ENCODE measurements at places on chromosomes 1 and 21.

DNA sequence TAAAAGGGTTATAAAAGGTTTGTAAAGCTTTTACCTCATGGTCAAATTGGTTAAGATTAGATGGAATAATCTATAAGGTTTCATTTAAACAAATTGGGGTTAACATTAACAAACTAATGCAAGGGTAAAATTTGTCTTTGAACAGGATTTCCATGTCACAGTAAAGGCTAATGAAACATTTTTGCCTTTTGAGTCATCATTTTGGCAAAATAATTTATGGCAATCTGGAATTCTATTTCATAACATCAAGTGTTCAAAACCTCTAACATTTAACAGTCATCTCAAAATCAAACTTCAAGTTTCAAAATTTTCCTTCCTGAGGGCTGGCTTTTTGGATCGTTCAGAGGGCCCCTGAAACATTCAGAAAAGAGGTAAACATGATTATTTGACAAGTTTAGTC lies 6.6 kb upstream of the CD46 start:
- DNase-seq, result no peak

- DNase-seq, result no peak
These were observed 86.7 kb downstream of the MAN1A2 start for GRCh38 chr1:117453958-117454357.

DNA sequence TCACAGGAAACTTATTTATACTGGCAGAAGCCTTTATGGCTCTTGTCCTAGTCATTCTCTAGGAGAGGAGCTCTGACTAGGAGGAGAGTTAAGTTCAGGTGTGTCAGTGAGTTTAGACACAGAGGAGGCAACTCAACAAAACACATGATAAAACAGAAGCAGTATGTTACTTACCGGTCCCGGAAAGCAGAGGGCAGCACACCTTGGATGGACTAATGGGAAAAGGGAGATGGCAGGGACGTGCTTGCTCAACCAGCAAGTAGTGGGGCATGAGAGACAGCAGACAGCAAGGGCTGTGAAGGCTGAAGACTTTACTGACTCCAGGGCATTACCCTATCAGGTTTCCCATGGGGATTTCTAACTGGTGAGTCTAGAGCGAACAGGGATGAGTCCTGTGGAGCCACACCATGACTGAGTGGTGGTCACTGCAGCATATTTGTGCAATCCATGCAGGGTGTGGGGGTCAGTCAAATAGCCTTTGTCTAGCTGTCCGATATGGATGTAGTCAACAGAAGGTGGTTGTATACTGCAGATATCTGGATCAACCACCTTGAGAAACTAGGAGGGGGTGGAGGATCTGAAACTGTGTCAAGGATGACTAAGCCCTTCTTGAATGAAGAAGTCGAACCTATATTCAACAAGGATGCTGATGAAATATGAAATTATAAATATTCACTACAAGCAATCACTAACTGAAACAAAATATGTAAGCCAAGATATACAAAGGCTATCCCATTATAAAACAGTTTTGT lies 596.3 kb upstream of the CHRM3 start:
- DNase-seq, result no peak

DNA sequence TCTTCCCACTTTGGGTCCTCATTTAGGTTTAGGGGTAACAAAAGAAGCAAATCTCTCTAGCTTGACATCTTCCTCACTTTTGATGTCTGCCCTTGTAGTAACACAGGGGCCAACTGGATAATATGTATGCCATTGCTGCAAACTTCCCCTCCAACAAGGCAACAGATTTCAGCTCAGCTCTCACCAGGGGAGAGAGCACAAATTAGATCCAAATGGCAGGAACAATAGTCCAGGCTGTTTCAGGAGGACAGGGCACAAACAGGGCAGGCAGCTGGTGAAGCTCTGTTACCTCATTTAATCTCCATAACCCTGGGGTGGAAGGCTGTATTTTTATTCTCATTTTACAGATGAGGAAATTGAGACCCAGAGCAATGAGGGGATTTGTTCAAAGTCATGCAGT lies 4.3 kb upstream of the PIK3R3 start:
- no peak for DNase-seq

DNA sequence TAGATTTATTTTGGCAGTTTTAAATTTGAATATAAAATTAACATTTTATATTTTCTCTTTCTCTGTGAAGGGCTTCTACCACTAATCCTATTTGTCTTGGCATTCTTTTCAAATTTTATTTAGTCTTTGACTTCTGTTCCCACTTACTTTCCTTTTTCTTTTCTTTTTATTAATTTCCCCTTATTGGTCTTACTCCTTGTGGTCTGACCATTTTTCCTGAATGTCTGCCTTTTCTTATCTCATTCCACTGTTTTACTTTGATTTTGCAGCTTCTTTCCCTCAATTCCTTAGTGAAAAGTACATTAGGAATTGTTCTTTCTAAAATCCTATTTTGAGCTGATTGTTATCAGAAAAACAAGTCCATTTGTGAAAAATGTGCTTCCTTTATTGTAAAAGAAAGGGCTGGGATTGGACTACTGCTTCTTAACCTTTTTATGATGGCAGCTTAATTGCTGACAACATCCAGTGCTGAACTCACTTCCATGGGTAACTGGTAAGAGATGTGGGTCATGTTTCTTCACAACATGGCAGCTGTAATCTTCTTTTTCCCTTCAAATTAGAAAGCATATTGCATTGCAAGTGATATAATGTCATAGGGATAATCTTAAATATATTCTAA lies 284.6 kb downstream of the DNM3 start:
- no peak for DNase-seq

GRCh38 chr1:200207711-200208126 lies 180.2 kb downstream of the NR5A2 start:
- peak; percentile 97 for DNase-seq

- DNase-seq, result no peak
These were observed 77.9 kb downstream of the NEK7 start for GRCh38 chr1:198234520-198235251.

DNA sequence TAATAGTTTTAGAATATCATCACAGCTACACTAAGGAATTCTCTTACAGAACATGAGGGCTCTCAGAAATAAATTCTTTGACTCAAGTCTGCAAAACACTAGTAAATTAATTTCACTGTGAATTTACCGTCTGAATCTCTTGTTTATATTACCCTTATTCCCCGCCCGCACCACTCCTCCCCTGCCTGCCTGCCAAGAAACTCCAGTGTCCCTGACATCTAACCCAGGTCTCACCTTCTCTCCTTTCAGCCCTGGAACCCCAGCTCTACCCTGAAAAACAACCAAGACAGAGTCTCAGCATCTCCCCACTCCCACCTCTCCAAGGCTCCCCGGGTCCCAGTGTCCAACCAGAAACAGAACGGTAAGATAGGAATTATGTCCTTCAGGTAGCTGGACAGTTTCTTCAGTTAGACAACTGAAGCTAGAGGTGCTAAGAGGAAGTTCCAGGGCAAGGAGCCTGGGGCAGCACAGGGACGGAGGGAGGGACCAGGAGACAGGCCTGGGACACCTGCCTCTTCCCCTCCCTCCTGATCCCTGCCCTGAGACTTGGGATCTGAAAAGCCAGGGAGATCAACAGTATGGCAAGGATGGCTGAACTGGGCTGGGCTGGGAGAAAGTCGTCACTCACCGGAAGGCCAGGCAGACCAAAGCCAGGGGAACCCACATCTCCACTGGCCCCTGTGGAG lies 15.4 kb downstream of the COL16A1 start:
- no peak for DNase-seq

- DNase-seq, result no peak
These were observed 149.2 kb upstream of the PLD5 start for GRCh38 chr1:242673652-242674051.

- no peak for DNase-seq
These were observed at the start of gene BMP8A for GRCh38 chr1:39491146-39491921. BMP8A (plus strand) TSS chr1:39491636; CDS start chr1:39491992, 356 bp downstream.

DNA sequence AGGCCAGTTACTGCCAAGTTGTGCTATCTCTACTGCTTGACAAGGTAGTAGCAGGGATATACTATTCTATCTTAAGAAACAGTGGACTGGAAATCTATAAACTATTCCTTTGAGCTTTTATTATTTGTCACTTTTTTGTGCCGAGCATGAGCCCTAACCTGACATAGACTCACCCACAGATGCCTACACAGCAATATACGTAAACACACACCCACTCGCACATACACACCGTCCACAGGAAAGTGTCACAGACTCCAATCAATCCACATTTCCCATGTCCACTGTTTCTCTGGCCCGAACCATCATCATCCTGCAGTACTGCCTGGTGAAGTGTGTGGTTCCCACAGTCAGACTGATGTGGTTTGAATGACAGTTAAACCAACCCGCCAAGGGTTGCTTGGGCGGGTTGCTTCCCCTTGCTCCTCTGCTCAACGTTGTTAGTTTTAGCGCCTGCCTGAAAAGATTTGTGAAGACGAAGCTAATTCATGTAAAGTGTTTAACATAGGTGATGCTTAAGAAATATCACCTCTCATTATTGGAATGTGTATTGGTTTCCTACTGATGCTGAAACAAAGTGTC lies 47.2 kb downstream of the ADAMTS1 start:
- DNase-seq, result no peak

DNA sequence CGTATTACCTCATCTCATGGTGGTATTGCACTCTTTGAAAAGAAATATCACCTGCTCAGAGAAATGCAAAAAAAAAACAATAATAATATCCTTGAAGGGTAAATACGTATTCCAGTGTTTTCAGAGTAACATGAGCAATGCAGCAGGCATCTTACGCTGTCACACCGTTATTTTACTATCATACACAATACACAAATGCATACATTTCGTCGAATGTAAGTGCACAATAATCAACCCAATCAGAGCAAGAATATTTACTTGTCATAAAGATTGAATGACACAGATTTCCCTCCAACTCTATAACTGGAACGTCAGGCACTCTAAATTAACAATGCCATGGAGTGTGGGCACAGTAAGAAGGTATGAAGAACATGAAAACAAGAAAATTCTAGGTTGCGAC lies 1050.1 kb downstream of the PLA2G4A start:
- no peak for DNase-seq

GRCh38 chr21:42614396-42614795 lies 39.0 kb upstream of the PDE9A start:
- no peak for DNase-seq

DNA sequence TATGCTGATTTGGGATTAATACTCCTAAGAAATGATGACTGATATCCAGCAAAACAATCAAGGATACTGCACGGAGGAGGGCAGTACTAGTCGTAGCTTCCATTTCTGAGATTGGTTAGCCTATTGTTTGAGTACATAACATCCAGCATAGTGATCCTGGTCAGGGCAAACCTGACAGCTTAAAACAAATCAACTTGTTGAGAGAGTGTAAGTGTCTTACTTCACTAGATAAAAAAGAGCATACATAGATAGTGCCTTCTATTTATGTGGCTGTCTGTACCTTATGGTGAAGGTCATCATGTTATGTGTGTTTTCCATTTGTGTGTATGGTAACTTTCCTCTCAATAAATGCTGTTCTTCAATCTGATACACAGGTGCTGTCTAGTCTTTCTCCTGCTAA lies 228.4 kb downstream of the PTGER3 start:
- DNase-seq, result no peak

DNA sequence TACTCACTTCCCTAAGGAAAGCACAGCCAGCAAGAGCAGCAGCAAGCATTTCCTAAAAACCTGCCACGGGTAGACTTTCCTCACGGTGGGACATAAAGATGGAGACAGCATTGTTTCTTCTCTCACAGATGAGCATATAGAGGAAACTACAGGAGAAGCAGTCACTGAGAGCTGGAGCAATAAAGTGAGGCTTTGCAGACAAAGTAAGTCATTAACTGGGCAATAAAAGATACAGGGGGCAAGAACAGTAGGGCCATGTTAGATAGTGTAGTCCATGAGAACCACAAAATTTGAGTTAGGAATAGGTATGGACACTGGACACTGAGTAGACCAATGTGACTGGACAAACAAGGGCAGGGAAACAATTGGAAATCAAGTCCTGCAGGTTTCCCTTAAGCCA lies 240.1 kb upstream of the NFIA start:
- no peak for DNase-seq

- DNase-seq, result no peak
These were observed 36.6 kb downstream of the XCL1 start for GRCh38 chr1:168613038-168613451.

GRCh38 chr1:201408176-201408833 lies 9.2 kb upstream of the LAD1 start:
- peak; percentile 54 for DNase-seq

GRCh38 chr1:91261655-91262054 lies 143.0 kb downstream of the HFM1 start:
- DNase-seq, result no peak

- DNase-seq, result no peak
These were observed 168.4 kb upstream of the C21orf91 start for GRCh38 chr21:17987382-17988101.

DNA sequence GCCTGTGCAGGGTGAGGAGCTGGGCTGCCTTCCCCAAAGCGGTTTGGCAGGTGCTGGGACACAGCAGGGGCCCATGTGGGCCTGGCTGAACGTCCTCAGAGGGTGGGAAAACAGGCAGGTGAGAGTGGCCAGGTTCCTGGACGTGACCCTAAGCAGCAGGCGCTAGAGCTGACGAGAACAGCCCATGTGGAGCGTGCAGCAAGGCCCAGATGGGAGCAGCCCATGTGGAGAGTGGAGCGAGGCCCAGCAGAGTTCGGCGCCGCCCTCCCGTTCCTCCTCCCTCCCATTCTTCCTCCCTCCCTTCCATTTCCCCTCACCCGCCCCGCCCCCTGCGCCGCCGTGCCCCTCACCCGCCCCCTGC lies 314.4 kb upstream of the VAMP3 start:
- no peak for DNase-seq

- no peak for DNase-seq
These were observed 17.4 kb downstream of the SDE2 start for GRCh38 chr1:225981714-225982113.

DNA sequence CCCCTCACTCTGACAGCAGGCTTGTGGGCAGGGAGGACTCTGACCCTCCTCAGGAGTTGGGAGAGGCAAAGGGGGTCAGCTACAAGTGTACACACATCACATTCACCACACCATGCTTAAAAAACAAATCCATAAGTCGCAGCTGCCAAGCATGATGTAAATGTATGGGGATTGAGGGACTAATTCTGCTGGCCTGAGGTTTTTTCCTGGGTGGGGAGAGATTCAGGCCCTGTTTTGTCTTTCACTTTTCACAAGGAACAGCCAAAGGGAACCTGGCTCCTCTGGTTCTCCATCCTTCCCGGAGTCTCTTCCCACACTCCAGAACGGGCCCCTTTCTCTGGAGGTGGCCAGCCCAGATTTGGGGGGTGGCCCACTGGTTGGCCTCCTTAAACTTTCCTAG lies 1.3 kb upstream of the MTARC2 start:
- DNase-seq, result no peak

Data from MV-4-11 (cell line).